ENCODE measurements at places on chromosomes 1 and 21.

- DNase-seq, result peak; percentile 7
Observed at GRCh38 chr21:22791986-22792560, 1793.9 kb downstream of the NCAM2 start.

- DNase-seq, result no peak
Observed at GRCh38 chr1:100971021-100971420, 54.6 kb downstream of the DPH5 start.

- no peak for DNase-seq
Observed at GRCh38 chr1:22450351-22451021, 1.2 kb upstream of the ZBTB40 start.

DNA sequence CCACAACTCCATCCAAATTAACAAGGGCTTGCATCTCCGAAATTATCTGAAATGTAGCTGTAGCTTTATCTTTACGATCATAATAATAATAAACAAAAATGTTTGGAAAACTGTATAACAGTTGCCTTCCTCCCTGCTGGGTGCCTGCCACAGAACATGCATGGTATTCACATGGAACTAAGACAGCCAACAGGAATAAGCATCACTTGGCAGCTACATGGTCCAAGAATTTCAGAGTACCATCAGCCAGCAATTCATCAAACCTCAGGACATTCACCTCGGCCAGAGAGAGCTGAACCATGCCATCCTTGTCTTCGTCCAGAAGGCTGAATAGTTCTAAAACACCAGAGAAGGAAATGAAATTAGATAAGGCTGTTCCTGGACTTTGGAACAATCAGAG lies 122.7 kb downstream of the CAPN8 start:
- DNase-seq, result no peak

DNA sequence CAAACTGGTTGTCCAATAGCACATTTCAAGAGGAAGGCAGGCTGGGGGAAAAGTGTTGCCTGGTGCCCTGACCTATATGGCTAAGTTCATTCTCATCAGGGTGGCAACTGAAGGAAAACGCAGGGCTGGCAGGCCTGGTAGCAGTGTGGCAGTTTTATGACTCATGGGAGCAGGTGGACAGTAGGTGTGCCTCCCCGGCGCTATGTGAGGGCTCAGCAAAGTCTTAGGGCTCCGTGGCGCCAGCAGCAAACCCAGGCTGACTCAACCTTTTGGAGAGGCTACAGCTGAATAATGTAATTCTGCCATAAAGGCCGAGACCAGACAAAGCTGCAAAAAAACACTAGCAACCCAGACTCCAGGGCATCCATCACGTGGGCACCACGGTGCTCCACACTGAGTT lies 23.6 kb downstream of the GADD45A start:
- DNase-seq, result no peak

- DNase-seq, result no peak
Observed at GRCh38 chr1:105122041-105122440, 1372.3 kb downstream of the AMY1C start.

DNA sequence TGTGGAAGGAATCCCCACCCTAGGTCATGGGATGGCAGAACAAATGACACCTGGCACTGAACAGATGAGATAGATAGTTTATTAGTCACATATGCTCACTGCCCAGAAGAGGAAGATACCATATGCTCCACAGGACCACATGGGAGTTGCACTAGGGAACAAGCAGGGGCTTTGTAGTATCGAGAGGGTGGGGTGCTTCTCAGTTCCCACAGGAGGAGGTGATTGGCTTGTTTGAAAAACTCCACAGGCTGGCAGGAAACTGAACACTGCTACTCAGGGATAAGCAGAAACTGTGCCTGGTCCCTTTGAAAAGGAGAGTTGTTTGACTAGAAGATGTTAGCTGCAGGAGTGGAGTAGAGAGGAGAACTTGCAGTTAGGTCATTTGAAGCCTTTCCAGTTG lies 31.9 kb upstream of the RXRG start:
- DNase-seq, result no peak

- no peak for DNase-seq
Observed at GRCh38 chr1:79090985-79091384, 84.5 kb upstream of the ADGRL4 start.

GRCh38 chr1:31814041-31814511 lies 1.7 kb downstream of the SPOCD1 start:
- no peak for DNase-seq

- DNase-seq, result peak; percentile 8
Observed at GRCh38 chr1:21904704-21905520, 32.2 kb downstream of the HSPG2 start.

DNA sequence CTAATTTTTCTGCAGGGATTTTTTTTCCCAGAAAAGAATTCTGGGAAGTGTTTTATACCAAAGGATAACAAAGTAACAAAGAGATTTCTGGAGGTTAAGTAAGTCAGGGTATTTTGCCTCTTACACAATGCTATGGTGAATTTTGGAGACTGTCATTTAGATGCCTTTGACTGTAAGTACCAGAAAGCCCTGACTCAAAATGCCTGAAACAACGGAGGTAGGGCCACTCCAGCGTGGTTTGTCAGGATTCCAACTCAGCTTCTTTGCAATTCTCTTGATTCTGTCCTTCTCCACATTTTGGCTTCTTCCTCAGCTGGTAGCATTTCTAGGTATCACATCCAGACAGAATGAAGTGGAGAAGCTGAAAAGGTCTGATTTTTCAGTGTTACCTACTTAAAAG lies 106.5 kb downstream of the UCHL5 start:
- DNase-seq, result no peak

DNA sequence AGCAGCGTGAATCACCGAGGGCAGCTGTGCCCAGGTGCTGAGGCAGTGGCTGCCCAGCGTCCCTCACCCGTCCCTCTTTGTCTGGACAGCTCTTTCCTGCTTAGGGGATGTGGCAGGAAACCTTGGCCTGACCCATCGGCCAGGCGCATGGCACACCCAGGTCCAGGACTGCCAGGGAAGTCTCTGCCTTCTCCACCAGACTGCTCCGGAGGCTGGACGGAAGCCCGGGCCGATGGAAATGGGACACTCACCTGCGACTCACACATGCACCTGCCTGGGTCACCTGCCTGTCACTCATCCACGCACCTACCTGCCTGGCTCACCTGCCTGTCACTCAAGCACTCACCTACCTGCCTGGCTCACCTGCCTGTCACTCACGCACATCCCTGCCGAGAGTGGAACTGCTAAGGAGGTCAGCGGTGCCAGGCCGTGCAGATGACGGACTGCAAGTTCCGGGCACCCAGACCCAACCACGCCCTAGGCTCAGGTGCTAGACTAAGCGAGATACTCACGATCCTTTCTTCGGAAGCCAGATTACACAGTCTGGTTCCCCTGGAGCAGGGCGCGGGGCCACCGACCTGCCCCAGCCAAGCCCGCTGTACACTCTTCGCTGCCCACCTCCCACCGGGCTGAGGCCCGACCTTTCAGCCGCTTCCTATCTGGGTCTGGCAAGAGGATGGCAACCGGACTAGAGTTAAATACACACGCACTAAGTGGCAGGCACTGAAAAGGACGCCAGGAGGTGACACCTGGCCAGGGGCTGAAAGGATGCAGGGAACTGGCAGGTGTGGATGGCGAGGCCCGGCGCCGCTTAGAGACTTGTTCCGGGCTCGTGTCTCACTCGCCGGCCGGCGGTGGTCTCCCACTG lies 1.1 kb downstream of the UBE2J2 start:
- DNase-seq, result no peak

- DNase-seq, result no peak
Observed at GRCh38 chr1:8733484-8733883, 84.0 kb downstream of the RERE start.

- DNase-seq, result no peak
Observed at GRCh38 chr1:193229136-193229535, 42.7 kb upstream of the B3GALT2 start.

GRCh38 chr1:15095496-15095875 lies 58.1 kb upstream of the TMEM51 start:
- DNase-seq, result no peak

DNA sequence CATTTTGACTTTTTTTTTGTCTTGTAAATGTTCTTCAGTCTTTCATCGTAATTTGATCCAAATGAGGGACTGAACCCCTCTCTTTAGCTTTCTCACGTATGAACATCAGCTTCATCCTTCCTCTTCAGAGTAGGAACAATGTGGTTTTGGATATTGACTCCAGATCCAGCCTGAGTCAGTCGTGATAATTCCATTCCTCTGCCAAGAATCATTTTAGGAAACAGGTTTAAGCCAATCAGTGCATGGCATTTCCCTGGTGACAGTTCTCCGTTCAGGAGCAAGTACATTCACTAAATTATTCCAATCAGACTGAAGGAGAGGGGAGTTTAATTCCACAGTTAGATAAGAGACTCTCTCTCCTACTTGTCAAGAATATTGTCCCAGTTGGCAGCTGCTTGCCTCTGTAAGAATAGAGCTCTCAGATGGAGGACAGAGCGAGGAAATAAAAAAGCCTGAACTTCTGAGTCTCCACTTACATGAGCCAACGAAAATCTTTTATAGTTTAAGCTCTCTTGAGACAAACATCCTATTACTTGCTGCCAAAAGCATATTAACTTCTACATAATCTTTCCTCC lies 18.6 kb downstream of the RHOU start:
- DNase-seq, result no peak

DNA sequence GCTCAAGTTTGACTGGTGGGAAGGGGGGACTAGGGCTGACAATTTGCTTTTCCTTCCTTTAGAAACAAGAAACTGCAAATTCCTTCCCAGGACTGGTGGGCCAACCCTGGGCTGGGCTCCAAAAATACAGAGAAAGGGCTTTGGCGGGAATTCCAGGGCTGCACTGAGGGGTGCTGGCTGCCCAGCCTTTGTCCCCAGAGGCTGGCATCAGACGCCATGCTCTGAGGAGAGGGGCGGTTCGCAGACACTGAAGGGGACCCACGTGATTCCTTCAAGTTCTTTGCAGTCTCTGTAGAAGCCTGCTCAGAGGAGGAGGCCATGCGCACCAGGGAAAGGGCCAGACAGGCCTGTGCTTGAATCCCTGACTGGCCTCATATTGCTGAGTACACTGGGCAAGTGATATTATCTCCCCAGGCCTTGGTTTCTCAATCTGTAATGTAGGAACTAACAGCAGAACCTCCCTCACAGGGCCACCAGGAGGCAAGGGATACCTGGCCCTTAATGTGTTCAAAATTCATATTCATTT lies 119.5 kb downstream of the EPHB2 start:
- DNase-seq, result no peak

DNA sequence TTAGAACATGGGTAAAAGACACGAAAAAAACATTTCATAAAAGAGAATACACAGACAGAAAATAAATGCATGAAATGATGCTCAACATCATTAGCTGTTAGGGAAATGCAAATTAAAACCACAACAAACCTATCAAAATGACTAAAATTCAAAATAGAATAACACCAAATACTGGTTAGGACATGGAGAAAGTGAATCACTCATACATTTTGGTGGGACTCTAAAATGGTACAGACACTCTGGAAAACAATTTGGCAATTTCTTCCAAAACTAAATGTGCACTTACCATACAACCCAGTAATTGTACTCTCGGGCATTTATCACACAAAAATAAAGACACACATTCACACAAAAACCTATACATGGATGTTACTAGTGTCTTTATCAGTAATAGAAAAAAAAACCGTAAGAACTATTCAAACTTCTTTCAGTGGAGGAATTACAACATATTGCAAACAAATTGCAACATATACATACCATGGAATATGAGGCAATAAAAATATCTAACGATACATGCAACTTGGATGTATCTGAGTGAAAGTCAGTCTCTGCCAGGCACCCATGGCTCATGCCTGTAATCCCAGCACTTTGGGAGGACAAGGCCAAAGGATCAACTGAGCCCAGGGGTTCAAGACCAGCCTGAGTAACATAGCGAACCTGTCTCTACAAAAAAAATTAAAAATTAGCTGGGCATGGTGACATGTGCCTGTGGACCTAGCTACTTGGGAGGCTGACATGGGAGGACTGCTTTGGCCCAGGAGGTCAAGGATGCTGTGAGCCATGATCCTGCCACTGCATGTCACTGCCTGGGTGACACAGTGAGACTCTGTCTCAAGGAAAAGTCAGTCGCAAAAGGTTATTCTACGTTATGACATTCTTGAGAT lies 19.6 kb downstream of the HSF2BP start:
- no peak for DNase-seq

DNA sequence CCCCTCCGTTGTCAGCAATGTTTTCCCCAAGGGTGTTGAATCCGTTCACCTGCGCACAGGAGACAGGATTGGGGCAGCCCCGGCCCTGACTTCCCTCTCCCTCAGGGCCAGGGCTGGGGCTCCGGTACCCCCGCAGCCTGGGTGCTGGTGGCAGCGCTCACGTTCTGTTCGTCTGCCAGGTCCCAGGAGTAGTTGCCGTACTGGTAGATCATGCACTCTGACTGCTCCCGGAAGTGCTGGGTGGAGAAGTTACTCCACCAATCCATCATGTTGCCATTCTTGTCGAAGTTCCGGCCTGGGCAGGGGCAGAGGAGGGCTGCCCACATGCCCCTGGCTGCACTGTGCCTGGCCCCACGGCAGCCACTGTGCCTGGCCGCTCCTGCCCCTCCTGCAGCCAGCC lies 6.1 kb downstream of the PRXL2B start:
- DNase-seq, result no peak

- DNase-seq, result no peak
Observed at GRCh38 chr21:27772816-27773215, 805.9 kb upstream of the ADAMTS5 start.

- no peak for DNase-seq
Observed at GRCh38 chr1:174969977-174970376, 29.8 kb upstream of the CACYBP start.

DNA sequence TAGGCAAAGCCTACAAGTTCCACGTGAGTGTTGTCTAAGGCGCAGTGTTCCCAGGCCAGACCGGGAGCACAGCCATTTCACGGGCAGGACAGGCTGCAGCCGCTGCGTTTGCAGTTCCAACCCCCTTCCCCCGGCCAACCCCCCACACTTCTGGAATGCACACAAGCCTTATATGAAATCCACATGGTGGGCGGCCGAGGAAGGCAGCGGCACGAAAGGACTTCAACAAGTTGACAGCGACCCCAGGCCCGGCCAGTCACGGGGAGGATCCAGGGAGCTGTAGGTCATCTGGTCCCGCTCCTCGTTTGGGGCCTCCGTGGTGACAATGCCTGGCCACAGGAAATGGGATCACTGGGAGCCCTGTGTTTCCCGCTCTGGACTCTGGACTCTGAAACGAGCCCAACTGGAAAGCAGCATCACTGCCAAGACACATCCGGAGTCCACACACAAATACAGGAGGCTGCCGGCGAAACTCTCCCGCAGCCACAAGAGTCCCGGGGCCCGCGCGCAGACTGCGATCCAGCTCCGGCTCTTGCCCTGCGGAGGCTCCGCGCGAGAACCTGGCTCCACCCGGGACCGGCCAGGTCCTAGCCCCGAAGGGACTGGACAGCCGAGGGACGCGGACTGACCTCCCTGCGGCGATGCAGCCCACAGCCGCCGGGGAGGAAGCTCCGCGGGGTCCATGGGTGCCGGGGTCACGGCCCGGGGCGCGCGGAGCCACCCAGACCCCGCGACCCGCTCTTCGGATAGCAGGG lies 794 bp downstream of the NID1 start:
- no peak for DNase-seq

- peak; percentile 42 for DNase-seq
Observed at GRCh38 chr1:6033986-6034749, 11.5 kb upstream of the KCNAB2 start.

GRCh38 chr1:154191990-154192461 lies at the start of gene TPM3:
TSS of gene TPM3 (minus strand) at chr1:154192100. CDS start at chr1:154192018, 82 bp downstream.
- no peak for DNase-seq

GRCh38 chr1:217542837-217543236 lies 88.1 kb downstream of the GPATCH2 start:
- DNase-seq, result no peak

GRCh38 chr1:29809446-29810120 lies 573.3 kb downstream of the PTPRU start:
- DNase-seq, result no peak

GRCh38 chr1:117985973-117986372 lies 56.4 kb downstream of the WDR3 start:
- no peak for DNase-seq

GRCh38 chr1:31977385-31978131 lies 36.1 kb upstream of the KHDRBS1 start:
- no peak for DNase-seq
